ENCODE measurements at places on chromosomes 5 and 9.
A peak's percentile ranks its signal among the peaks of the same experiment; 100 is the strongest.

- no peak for DNase-seq
Observed at GRCh38 chr5:168479166-168479565, 7.1 kb upstream of the RARS1 start.

DNA sequence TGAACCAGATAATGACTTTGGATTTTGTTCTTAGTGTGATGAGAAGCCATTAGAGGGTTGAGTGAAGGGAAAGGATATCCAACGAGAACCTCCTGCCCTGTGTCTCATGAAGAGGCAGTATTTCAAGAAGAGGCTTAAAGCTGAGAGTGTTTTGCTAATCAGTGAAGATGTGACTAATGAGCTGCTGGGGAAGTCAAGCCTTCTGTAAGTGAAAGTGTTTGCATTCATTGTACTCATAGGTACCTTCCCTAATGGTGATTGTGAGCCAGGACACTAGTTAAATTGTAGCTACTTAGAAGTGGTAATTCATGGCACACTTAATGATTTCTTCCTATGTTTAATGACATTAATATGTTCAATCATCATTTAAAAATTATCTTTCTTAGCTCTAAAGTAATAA, 23.7 kb downstream of the PIP5K1B start:
- DNase-seq = no peak

DNA sequence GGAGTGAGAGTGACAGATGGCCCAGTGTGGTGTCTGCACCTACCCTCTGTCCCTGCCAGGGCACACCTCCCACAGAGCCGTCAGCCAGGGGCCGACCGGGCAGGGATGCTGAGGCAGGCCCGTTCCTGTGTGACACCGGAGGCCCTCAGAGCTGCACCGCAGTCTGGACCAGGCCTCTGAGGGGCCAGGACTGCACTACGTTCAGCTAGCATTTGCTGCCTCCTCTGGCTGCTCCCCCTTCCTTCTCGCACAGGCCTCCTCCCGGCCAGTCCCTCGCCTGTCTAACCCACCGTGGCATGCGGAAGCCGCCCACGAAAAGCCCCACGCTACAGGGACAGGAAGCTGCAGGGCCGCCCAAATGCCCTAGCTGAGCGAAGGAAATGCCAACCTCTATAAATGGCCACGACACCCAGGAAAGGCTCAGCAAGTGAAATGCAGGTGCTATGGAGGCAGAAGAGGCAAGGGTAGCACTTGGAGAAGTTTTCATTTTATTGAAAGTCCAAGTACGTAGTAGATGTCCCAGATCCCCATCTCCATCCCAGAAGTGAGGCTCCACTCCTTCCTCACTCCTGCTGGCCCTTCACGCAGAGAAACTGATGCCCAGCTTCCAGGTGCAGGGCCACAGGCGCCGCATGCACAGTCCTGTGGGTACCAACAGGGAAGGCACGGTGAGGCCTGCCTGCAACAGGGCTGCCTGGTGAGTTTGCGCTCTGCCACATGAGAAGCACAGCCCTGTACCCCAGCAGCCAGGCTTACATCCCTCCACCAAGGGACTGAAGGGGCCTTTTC, 38.7 kb downstream of the MAPK9 start:
- DNase-seq = no peak

DNA sequence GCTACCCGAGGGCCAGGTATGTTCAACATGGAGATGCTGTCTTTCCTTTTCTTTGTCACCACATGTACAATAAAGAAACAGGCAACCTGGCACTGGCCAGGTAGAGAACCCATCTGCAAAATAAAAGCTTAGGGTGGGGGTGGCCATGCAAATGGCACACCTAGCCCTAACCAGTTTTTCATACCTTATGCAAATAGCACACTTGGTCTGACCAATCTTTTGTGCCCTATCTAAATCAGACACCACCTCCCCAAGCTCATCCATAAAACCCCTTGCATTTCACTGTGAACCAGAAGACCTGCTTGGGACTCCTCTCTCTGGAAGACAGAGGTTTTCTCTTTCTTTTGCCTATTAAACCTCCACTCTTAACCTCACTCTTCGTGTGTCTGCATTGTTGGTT, 33.9 kb downstream of the JAKMIP2 start:
- DNase-seq = no peak

- no peak for DNase-seq
Observed at GRCh38 chr5:134555223-134555889, 29.9 kb downstream of the JADE2 start.

GRCh38 chr5:6636293-6636692, 3.1 kb downstream of the SRD5A1 start:
- no peak for DNase-seq

DNA sequence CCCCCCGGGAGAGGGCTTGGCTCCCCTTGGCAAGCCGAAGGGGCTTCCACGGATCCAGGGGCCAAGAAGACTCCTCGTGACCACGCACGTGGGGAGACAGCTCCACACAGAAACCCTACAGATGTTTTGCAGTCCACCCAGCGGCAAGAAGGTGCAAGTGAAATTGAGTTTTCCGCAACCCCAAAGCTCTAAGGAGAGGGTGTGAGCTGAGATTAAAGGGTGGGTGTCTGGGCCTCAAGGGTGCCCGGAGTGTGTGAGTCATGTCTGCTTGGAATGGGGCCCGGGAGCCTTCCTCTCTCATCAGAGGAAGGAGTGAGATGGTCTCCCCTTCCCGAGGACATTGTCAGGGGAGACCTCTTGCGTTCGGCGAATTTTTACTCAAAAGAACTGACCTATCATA, 79.1 kb downstream of the OLFM1 start:
- DNase-seq = no peak

GRCh38 chr5:112374818-112375217, 44.3 kb downstream of the EPB41L4A start:
- DNase-seq = no peak

DNA sequence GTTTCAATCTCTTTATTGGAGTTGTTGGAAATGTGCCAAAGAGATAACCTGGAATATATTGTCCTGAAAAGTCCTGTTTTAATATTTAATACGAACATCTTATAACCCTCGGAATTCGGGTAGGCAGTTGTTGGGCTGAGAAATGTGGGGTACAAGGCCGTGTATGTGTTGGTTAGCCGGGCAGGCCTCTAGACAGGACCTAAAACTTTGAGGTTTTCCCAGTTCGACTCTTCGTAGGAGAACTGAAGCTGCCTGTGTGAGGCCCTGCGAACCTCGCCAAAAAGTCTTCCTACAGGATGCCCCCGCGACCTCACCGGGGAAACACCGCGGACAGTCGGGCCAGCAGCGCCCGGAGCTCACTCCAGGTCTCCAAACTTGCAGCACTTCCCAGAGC, 583 bp upstream of the TJP2 start:
- DNase-seq = no peak

DNA sequence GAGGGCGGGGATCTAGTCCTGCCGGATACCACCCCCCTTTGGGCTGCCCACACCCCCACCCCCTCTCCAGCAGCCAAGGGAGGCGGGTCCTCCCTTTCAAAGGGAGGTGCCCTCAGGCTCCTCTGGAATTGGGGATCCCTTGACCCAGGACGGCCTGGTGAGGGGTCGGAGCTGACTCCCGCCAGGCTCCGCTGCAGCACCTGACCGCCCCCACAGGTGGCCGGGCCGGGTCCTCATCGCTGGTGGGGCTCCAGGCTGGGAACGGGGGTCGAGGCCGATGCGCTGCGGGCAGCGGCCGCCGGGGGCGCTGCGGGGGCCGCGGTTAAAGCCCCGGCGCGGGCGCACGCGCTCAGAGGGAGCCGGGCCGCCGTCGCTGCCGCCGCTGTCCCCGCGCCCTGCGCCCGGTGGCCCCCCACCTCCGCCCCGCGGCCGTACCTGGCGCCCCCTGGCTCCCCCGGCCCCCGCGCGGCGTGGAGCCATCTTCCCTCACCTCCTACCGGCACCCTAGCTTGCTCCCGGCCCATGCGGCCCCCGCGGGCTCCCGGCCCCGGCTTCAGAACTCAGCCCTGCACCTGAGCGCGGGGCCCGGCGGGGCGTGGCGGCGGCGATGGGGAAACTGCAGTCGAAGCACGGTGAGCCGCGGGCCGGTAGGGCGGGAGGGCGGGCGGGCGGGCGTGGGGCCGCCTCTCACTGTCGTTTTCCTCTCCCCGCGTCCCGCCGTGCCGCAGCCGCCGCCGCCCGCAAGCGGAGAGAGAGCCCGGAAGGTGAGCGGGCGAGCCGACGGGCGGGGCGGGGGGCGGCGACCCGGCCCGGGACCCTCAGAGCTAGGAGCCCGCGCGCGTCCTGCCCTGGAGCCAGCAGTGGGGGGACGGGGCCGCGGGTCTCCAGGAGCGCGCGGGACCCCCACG, at the start of gene NKD2:
Gene NKD2, plus strand, starts transcription at position 352 of the 908 bp plus-strand sequence. Its CDS starts 256 bp downstream, at position 608.
- DNase-seq = peak; percentile 83

- DNase-seq = no peak
Observed at GRCh38 chr9:77834898-77835488, 186.9 kb upstream of the GNA14 start.

DNA sequence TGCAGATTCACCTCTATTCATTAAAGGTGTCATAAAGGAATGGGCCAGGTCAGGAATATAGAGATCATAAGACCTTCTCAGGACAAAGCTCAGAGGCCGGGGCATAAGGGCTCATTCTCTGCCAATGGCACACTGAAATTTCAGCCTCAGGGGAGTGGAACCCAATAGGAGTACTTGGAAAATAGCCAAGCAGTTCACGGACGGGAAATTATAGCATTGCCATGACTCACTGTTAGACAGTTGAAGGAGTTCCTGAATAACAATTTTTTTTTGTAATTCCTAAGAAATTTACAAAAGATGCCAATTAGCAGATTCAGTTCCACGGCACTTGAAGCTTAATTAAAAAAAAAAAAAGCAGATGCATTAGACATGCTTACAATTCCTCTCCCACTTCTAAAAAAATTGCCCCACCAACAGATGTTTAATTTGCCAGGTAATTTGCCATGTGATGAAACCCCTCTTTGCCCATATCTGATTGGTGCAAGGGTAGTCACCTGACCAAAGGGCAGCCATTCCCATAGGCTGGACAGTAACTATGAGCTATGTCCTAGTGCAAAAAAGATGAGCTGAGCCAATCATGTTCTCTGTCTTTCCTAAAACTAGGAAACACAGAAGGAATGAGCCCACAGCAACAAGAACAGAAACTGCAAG, 58.6 kb downstream of the PTCD2 start:
- no peak for DNase-seq

GRCh38 chr9:37929441-37929895, 25.5 kb upstream of the SLC25A51 start:
- DNase-seq = no peak

DNA sequence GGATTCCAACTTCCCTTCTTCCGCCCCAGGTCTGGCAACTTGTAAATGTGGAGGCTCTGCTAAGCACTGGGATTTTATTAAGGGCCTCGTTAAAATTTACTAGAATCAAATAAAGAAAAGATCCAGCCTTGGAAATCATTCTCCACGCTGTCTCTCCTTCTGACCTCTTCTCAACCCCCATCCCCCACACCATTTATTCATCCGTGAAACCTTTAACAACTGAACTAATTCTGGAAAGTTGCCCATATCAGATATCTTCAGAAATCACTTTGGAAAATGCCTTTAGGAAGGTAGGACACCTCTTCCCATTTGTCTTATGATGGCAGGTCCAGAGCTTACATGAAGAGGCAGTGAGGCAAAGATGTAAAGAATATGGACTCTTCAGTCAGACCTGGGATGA, 288.5 kb downstream of the SLIT3 start:
- DNase-seq = no peak

DNA sequence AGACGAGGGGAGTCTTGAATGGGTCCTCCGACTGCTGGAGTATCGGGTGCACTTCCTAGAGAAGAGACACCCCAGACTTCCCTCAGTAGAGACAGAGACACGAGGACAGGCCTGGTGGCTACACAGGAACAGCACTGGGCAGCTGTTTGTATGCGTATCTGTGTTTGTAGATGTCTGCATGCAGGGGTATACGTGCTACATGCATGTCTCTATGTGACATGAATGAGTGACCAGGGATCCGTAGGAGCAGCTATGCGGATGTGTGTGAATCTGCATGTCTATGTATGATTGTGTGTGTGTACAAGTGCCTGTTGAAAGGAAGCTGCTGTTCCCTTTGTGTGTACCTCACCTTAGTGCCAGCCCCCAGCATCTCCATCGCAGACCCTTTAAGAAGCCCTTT, 31.2 kb downstream of the CNTFR start:
- no peak for DNase-seq

- no peak for DNase-seq
Observed at GRCh38 chr5:116313366-116313765, 228.5 kb downstream of the COMMD10 start.

- DNase-seq = no peak
Observed at GRCh38 chr9:16045651-16046280, 492.9 kb downstream of the CCDC171 start.

GRCh38 chr5:133398646-133399101, 213.7 kb downstream of the FSTL4 start:
- DNase-seq = no peak

GRCh38 chr5:541539-542318, 17.5 kb upstream of the SLC9A3 start:
- DNase-seq = no peak

GRCh38 chr9:89122949-89123348, 55.7 kb downstream of the SHC3 start:
- no peak for DNase-seq

DNA sequence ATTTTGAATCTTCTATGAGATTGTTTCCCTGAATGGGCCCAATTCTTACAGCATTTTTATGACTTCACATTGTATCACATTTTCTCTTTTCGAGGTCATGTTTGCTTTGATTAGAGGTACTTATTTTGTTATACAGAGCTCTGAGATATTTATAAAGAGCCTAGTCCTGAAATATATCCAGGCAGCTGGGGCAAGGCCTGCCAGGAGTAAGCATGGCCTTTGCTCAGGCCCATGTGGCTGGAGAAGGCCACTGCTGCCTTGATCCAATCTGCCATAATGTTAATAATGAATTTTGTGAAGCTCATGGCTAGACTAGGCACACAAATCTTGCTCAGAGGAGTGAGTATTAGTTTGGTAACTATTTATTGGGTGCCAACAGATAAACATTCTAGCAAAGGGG, 96.0 kb downstream of the TARS1 start:
- no peak for DNase-seq

GRCh38 chr5:72817076-72817481, 618 bp downstream of the TNPO1 start:
- DNase-seq = peak; percentile 10

GRCh38 chr9:135174981-135175380, 87.5 kb downstream of the OLFM1 start:
- DNase-seq = no peak

GRCh38 chr9:98327249-98327561, 71.8 kb upstream of the TBC1D2 start:
- no peak for DNase-seq

GRCh38 chr9:121631978-121632418, 19.4 kb upstream of the DAB2IP start:
- no peak for DNase-seq

- DNase-seq = no peak
Observed at GRCh38 chr5:127660047-127660733, 11.3 kb downstream of the CTXN3 start.

DNA sequence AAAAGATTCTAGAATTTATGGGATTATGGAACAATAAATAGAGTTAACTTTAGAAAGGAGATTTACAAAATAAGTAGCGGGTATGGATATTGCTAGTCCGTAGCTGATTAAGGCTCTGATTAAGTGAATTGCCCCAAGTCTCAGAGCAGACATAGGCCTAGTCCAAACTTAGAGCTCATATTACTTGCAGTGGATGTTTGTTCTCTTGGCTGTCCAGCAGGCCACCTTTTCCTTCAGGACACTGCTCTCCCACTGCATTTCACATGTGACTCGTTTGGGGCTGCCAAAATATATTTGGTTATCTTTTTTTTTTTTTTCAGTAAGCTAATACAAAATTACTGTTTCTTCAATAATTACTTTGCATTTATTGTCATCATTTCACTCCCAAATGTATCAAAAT, 76.6 kb downstream of the ARRDC3 start:
- no peak for DNase-seq

All from GM19239 (cell line).